ENCODE measurements at places on chromosomes 6 and 20. TPM values are rescaled to one million over a fixed set of nuclear protein-coding genes. Genes with fewer than 3 reads are reported as not detected.

Gene ARMC2
- 1.5 TPM for total RNA-seq

Gene SYCP2L
- total RNA-seq = not detected

Gene MAP3K5
- 4.2 TPM for total RNA-seq

Gene IL20RA
- total RNA-seq = not detected

Measured in mammary epithelial cell (primary cell).